Activated CD4-positive, alpha-beta T cell treated with anti-CD3 and anti-CD28 coated beads, Interleukin-2, amount 50 U/mL, for 24 hours (primary cell): ENCODE measurements at places on chromosomes 7 and 10.
A peak's percentile ranks its signal among the peaks of the same experiment; 100 is the strongest.

DNA sequence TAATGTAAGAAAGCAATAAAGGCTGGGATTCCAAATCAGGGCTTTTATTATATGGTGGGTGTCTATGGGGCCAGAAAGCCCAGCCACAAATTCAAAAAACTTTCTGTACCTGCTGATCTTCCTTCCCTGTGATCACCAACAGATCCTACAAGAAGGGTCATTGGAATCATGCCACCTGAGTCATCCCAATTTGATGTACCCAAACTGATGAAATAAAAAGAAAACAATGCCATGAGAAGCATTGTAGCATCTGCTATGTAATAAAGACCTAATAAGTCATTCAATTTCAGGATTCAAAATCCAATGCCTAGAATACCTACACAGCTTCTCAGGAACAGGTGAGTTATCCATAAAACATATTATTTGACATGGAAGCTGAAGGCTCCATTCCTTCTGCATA lies 228.8 kb downstream of the DKK1 start:
- DNase-seq, result no peak

DNA sequence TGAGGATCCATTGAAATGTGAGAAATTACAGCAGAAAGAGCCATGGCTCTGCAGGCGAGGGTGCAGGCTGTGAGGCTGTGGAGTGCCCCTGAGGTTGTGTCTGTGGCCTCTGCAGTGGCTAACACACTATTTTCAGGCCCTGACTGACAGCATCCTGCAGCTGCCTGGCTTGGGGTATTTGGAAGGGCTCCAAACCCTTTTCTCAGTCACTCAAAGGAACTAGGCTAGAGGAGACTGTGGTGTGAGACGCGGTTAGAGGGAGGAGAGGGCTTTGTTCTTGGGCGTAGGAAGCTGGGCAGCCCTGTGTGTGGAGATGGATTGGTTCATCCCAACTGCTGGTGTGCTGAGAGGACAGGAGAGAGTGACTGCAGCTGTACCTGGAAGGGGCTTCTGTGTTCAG lies 134.9 kb downstream of the RAMP3 start:
- DNase-seq, result no peak

GRCh38 chr7:137965942-137966640 lies 35.8 kb downstream of the CREB3L2 start:
- DNase-seq, result no peak

GRCh38 chr10:76447578-76447977 lies 1016.2 kb downstream of the LRMDA start:
- DNase-seq, result no peak

GRCh38 chr10:74036474-74036873 lies 38.6 kb downstream of the VCL start:
- no peak for DNase-seq

DNA sequence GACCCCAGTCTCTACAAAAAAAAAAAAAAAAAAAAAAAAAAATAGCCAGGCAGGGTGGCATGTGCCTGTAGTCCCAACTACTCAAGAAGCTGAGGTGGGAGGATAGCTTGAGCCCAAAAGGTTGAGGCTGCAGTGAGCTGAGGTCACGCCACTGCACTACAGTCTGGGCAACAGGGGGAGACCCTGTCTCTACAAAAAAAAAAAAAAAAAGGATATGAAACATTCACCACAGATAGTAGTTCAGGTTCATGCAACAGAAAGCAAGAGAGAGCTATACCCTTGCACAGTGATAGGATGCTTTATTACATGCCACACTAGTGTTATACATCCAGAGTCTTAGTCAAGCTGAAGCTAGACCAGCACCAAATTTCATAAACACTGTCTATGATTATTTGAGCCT lies 148.4 kb upstream of the KAT6B start:
- no peak for DNase-seq

DNA sequence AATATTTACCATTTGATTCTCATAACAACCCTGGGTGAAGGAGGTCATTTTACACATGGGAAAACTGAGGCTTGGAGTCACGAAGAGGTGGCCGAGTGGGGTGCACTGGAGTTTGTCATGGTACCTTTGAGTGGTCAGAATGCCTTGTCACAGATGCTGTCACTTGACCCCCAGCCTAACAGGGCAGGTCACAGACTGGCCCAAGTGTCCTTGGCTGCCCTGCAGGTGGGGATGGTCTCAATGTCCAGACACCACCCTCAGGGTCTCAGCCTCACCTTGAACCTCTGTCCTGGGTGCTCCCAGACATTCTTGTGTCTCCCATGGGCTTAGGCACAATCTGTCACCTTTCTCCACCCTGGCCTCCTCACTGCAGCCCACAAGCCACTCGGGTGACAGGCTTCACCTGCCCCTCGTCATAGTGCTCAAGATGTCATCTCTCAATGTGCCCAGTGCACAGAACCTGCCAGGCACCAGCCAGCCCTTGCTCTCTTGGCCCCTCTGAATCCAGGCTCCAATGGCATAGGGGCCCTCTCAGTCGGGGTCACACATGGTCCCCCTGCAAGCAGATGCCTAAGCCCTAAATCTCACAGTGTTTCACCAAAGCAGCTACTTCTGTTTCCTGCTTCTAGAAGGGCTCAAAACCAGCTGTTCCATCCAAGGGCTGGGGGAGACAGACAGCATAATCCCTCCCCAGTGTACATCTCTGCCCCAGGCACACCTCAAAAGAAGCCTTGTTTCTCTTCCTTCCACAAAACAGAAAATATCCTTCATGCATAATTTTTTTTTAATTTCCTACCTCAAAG lies 76.8 kb upstream of the NANOS1 start:
- DNase-seq, result no peak

DNA sequence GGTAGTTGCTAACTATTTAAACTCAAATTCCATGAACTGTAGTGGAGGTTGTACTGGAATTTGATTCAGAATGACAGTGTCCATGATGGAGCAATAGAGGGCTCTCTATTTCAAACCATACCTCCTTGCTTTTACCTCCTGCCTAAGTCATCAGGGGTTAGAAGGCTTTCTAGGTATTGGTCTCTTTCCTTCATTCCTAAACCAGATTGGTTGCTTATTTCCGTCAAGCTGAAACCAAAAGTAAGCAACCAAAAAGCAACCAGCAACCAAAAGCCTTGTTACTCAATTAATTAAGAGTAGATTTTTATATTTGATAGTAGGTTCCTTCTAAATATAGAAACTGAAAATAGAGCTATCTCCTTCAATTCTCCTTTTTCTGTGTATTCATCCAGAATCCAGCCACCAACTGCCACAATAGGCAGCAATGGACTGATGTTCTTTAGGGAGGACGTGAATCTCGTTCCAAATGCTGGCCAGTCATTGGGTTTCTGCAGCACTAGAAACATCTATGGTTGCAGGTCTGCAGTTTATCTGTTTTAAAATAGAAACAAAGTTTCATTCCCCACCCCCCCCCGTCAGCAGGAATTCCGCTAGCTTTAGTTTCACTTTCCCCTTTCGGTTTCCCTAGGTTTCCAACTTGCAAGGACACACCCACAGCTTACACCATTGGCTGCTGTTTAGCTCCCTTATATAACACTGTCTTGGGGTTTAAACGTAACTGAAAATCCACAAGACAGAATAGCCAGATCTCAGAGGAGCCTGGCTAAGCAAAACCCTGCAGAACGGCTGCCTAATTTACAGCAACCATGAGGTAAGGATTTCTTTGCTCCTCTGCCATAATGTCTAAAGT lies at the start of gene IFIT1:
IFIT1 (plus strand) TSS at position 717 of the 850 bp plus-strand sequence; CDS start at position 807, 90 bp downstream.
- DNase-seq, result peak; percentile 44

GRCh38 chr10:93379731-93380575 lies 102.2 kb downstream of the MYOF start:
- no peak for DNase-seq

DNA sequence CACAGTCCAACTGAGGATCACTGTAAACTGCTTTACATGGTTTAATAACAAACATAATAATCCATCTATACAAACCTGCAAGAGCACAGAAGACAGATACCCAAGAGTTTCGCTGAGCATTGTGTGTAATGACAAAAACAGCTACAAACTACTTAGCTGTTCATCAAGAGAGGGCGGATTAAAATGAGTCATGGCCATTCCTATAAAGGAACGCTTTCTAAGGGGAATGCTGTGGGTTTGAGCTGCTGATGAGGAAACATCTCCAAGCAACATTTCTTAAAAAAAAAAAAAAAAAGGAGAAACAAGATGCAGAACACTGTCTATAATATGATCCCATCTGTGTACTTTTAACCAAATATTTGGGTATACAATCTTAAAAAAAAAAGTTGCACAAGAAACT lies 33.8 kb downstream of the VOPP1 start:
- no peak for DNase-seq

DNA sequence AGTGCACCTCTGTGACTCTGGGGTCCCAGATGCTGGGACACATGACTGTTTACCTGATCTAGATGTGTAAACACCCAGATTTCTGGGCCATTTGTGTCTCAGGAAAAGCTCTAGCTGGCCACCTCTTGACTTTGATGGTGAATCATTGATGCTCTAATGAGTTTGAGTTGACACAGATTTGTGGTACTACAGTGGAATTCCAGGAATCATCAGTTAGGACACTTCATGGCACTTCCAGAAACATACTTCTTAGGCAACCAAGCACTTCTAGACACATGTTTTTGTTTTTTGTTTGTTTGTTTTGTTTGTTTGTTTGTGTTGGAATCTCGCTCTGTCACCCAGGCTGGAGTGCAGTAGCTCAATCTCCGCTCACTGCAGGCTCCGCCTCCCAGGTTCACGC lies 302.2 kb upstream of the ZMIZ1 start:
- no peak for DNase-seq

- no peak for DNase-seq
These were observed 164.5 kb upstream of the SMIM30 start for GRCh38 chr7:113282875-113283274.

DNA sequence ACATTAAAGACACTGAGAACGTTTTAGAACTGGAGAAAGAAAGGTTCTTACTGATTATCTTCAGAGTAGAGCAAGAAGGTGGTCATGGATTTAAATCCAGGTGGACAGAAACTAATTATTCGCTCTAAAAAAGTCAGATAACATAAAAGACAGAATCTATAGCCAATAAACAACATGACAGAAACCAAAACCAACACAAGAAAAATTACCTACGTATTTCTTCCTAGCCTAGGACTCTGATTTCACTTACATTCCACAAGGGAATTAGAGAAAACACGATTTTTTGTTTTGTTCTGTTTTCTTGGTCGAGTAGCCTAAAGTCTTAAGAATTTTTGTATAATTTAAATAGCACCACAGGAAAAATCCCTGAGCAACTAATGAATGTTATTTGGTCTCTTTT lies 15.1 kb downstream of the CPA1 start:
- no peak for DNase-seq

DNA sequence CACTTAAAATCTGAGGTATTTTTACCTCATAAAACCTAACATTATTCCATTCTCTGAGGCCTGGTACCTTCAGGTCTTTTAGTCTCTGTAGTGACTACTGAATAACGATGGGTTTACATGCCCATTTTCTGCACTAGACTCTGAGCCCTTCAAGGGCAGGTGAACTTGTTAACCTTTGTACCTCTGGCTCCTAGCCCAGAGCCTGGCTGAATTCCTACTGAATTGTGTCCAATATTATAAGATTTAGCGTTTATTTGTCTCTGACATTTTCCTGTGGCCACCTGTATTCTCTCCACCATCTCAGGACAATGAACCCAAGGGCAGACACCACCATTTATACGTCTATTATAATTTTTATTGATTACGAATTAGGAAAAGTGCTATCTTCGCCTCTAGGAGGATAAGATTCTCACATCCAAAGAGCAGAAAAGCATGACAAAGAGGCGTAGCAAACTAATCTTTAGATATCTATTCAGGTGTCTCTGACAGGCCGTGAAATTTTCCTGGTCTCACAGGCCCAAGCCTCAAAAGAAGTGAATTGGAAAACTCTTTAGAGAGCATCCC lies 27.9 kb upstream of the HNRNPH3 start:
- DNase-seq, result no peak

DNA sequence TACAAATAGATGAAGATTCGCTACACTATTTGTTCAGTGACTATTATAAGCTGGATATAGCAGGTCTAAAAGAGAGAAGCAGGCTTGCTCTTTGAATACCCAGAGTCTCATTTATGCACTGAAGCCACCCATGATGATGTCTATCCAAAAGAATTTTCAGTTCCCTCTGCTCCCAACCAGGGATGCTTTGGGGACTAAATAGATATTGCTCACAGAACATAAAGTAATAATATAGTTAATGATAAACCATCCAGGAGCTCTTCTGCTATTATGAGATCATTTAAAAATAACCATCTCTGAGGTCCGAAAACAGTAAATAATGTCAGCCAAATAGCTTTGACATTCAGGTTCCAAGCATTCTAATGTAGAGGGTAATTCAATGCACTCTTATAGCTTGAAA lies 875.4 kb downstream of the SORCS3 start:
- DNase-seq, result no peak

- DNase-seq, result no peak
These were observed 133.6 kb downstream of the ATXN7L1 start for GRCh38 chr7:105742787-105743186.

GRCh38 chr7:157589680-157590079 lies 252.9 kb downstream of the DNAJB6 start:
- no peak for DNase-seq

DNA sequence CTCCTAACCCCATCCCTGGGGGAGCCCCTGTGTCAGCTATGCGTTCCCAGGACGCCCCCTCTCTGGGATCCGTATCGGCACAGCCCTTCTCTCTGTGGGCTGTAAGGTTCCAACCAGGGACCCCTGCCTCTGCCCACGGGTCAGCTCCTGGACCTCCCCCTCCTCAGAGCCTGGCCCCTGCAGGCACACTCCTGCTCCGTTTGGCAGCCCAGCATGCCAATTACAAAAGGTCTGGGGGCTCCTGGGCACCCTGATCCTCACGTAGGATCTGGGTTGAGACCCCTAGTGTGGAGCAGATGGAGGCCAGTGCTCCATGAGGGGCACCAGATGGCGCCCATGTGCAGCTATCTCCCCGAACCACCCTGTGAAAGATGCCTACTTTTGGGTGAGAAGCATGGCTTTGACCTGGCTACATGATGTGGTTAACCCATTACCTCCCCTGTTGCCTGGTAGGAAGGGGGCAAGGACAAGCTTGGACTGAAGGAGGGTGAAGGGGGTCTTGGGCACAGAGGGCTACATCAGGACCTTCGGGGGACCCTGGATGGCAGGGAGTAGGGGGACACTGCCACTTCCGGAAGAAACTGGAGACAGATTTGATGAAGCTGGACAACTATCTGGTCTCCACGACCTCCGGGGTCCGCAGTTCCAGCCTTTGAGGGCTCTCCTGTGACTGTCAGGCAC lies 9.0 kb downstream of the TACR2 start:
- no peak for DNase-seq

DNA sequence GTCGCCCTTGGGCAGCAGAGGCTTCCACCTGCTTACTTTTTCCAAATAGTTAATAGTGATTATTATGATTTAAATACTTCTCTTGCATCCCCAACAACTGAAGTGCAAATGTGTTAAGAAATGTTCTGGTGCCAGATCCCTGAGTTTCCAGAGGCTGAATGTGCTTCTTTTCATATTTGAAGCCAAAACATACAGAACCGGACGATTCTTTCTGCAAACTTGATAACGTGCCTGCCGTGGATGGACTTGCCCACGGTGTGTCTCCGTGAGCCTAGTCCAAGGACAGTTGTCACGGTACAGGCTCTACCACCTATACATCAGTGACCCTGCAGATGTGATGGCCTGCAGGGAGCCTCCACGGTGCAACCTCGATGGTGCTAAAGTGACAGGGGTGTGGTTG lies 198.6 kb upstream of the LYZL2 start:
- DNase-seq, result no peak

GRCh38 chr7:98913612-98914011 lies 35.3 kb downstream of the TRRAP start:
- no peak for DNase-seq
